NCI-H187 (cell line): ENCODE measurements at places on chromosomes 1 and 21.

DNA sequence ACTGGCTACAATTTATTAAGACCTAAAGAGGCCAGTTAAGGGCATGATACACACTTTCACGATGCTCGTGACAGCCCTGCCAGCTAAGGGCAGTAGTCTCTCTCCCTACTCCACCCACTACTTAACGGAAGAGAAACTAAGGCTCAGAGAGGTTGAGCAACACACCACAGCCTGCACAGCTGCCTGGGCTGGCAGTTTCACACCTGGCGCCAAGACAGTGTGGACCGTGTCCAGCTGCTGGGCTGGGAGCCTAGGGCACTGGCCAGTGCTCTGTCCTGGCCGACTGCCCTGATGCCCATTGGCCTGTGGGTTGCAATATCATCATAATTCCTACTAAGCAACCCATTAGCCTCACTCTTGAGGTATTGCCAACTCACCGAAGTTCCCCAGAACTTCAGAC is 27.6 kb downstream of the TENT5C start:
- DNase-seq: no peak

DNA sequence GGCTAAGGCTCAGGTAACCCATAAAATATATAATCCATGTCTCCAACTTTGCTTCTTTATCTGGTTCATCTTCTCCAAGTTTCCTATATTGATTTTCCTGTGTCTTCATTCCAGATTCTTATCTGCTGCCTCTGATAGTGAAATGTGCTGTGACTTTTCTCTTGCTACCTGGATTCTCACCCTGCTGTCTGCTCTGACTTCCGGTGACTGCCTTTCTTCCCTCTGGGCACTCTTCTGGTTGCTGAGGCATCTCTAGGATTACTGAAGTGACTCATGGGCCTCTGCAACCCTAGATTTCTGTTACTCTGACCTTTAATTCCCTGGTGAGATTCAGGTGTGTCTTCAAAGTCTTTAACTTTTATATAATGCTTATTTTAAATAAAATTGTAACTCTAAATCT is 46.9 kb downstream of the GIPC2 start:
- no peak for DNase-seq

GRCh38 chr1:76140227-76140626 is 65.7 kb downstream of the ST6GALNAC3 start:
- DNase-seq: no peak

DNA sequence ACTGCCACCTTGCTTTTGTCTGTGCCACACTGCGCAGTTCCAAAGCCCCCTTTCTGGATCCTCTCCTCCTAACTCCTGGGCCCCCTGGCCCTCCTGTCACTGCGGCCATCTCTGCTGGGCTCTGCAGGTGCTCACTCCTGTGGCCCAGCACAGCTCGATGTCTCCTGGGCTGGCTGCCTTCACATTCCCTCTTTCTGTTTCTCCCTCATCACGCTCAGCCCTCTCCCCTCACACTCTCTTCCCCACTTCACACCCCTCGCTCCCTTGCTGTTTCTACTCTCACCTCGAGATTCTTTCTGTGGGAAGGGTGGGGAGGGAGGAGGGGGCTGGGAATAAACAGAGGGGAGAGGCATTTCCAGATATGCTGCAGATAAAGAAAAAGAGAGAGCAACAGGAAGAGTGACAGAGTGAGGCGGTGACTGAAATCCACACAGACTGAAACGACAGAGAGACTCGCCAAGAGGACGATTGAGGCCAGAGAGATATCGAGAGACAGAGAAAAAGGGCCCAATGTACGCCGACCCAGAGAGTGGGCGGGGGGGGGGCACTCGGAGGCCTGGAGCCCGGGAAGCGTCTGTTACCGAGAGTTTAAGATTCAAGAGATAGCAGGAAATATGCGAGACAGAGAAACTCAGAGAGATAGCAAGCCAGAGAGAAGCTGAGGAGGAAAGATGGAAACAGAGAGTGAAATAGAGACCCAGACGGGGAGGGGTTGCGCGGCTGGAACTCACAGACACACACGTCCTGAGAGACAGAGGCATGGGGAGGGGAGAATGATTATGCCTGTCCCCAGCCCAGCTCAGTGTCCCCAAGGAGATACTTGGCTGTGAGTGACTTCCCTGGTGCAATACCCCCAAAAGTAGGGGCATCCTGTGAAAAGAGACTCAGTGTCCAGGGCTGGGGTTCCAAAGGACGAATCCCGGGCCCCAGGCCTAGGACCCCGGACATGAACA is 666 bp downstream of the CSF3R start:
- no peak for DNase-seq

DNA sequence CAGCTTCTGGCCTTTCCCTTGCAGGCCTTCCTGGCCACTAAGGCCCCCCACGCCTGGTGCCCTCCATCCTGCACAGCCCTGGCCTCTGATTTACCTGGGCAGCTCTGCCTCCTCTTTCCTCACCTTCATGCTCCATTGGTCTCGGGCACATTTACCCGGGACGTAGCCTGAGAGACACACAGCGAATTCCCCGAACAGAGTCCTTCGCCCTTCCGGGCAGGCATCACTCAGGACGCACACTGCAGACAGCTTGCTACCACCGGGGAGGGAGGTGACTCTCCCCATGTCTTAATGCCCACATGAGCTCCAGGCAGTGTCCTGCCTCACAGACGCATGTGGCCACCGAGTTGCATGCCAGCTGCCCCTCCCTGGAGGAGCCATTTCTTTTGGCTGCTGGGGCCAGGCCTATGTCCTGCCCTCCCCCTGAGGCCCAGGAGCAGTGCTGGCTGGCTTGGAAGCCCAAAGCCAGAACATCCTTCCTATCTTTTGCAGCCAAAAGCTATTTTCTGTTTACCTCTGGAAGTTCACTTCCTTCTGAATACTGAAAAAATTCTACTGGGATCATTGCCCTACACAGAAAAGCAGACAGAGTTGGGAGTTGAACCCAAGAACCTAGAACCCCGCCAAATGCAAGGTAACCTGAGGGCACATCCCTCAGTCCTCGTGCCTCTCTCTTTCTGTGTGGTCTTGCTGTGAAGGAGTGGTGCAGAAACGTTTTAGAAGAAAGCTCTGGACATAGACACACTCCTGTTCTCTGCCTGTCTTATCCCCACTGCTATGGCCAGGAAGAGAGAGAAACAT is 209.5 kb downstream of the TOMM20 start:
- no peak for DNase-seq

DNA sequence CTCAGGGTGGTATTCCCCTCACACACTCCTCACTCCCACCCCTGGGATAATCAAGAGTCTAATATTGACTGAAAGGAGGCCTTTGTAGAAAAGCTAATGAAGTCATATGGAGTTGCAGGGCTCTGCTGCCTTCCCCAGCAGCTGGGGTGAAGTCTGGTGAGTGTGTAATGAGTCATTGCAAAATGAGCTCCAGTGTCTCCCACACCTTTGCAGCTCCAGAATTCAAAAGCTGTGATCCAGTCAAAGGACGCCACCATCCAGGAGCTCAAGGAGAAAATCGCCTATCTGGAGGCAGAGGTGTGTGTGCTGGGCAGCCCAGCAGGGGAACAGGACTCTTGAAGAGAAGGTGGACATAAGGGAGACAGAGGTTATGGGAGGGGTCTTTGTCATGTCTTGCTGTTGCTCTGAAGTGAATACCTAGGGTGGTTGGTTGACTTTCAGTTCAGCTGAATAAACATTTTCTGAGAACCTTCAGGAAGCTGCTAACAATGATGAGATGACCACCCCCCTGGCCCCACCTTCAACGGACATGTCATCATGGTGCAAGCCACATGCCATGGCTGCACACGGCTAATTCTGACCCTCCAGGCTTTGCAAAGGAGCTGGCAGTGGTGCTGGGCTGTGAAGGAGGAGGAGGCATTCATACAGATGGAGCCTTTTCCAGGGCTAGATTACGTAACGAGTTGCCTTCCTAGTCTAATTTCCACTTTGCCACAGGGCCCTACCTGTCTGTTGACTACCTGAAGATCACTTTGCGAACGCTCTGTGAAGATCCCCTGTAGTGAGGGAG is 32.2 kb upstream of the SNX27 start:
- no peak for DNase-seq

DNA sequence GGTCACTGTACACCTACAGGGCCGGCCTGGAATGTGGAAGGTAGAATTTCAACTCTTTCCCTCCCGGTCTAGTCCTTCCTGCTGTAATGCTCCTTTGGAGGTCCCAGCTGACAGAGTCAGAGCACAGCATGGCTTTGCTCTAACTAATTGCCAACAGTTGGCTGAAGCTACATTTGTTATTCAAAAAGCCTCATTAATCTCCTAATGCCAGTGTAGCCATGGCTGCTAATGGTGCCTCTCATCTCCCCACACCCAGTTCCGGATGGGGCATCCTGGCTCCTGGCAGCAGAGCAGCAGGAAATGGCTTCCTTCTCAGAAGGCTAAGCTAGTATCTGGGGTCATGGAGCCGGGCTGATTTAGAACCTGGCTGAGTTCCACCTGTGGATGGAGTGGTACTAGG is 18.7 kb upstream of the CAMK1G start:
- DNase-seq: no peak
